Sigmoid colon (tissue), 7 donors: ENCODE measurements at places on chromosomes 7 and 10. TPM values are rescaled to one million over a fixed set of nuclear protein-coding genes. Genes with fewer than 3 reads are reported as not detected.
A peak's percentile ranks its signal among the peaks of the same experiment; 100 is the strongest.

The MET gene
- 1.2 TPM for polyA plus RNA-seq

The KLF14 gene
- not detected for polyA plus RNA-seq

The PAX4 gene
- 0.46 TPM for polyA plus RNA-seq

DNA sequence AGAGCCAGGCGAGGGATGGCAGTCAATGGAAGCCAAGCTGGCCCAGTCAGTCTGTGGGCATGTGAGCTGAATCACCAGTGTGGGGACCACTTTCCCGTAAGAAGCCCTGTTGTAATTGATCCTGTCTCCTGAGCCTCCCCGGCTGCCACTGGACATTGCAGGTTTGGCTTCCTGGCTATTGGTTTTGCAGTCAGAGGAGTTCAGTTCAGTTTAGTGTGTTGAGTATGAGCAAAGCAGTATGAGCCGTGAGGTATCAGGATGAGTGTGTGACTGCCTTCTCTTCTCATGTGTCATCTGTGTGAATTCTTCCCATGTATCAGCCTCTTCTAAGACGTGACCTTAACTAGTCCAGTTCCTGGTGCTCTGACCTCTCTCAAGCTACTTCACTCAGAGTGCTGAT lies 227.4 kb downstream of the PRKG1 start:
- no peaks in the 10 kb centered on the region for H3K36me3 ChIP-seq
- H3K27ac ChIP-seq: peak overlapping the region; percentile 68
- no peak overlapping the region for H3K4me3 ChIP-seq
- peaks cover 43% of the 10 kb centered on the region for H3K4me1 ChIP-seq

GRCh38 chr7:15123901-15124300 lies 221.3 kb upstream of the DGKB start:
- peaks cover 5% of the 10 kb centered on the region for H3K4me1 ChIP-seq
- no peak overlapping the region for H3K27ac ChIP-seq
- no peak for DNase-seq
- no peaks in the 10 kb centered on the region for H3K36me3 ChIP-seq

DNA sequence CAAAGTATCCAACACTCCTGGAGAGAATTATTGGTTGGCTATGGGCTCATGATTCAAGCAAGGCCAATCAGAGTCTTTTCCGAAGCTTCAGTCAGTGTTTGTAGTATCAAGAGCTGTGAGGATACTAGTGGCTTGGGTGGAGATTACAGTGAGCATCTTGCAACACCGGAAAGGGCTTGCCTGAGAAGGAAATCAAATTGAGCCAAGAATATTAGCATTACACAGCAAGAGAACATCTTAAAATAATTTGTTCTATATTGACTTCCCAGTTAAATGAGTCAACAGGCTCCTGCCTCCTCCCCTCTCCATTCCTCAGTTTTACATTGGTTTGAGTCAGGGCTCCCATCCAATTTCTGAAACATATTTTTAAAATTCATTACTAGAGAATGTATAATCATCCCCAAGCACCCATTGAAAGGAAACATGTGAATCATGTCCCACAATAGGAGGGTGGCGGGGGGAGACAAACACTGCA lies 127.4 kb downstream of the ELAPOR2 start:
- no peaks in the 10 kb centered on the region for H3K36me3 ChIP-seq
- H3K27me3 ChIP-seq: no peaks in the 10 kb centered on the region
- DNase-seq: no peak
- no peaks in the 10 kb centered on the region for H3K4me1 ChIP-seq
- H3K27ac ChIP-seq: no peak overlapping the region

DNA sequence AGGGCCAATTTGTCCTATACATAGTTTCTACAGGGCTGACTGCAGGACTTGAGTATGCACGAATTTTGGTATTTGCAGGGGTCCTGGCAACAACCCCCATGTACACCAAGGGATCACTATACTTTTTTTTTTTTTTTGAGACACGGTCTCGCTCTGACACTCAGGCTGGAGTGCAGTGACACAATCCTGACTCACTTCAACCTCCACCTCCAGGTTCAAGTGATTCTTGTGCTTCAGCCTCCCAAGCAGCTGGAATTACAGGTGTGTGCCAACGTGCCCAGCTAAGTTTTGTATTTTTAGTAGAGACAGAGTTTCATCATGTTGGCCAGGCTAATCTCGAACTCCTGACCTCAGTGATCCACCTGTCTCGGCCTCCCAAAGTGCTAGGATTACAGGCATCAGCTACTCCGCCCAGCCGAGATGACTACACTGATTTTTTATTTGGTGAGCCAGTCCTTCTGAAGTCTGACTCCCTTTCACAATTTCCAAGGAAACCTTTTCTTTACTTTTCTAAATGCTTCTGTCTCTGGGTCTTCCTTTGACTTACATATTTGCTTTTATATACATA lies 19.8 kb downstream of the CFAP70 start:
- H3K4me1 ChIP-seq: no peaks in the 10 kb centered on the region
- H3K27ac ChIP-seq: no peak overlapping the region
- H3K4me3 ChIP-seq: no peak overlapping the region
- H3K36me3 ChIP-seq: no peaks in the 10 kb centered on the region
- H3K27me3 ChIP-seq: no peaks in the 10 kb centered on the region

- H3K4me1 ChIP-seq: no peaks in the 10 kb centered on the region
- H3K27me3 ChIP-seq: no peaks in the 10 kb centered on the region
- no peak for DNase-seq
- H3K36me3 ChIP-seq: no peaks in the 10 kb centered on the region
- H3K27ac ChIP-seq: no peak overlapping the region
Observed at GRCh38 chr7:22240904-22241571, 115.9 kb downstream of the RAPGEF5 start.

GRCh38 chr10:60025279-60025678 lies 118.9 kb upstream of the CCDC6 start:
- H3K27me3 ChIP-seq: no peaks in the 10 kb centered on the region
- no peak for DNase-seq
- no peaks in the 10 kb centered on the region for H3K36me3 ChIP-seq
- H3K4me1 ChIP-seq: no peaks in the 10 kb centered on the region
- no peak overlapping the region for H3K4me3 ChIP-seq

DNA sequence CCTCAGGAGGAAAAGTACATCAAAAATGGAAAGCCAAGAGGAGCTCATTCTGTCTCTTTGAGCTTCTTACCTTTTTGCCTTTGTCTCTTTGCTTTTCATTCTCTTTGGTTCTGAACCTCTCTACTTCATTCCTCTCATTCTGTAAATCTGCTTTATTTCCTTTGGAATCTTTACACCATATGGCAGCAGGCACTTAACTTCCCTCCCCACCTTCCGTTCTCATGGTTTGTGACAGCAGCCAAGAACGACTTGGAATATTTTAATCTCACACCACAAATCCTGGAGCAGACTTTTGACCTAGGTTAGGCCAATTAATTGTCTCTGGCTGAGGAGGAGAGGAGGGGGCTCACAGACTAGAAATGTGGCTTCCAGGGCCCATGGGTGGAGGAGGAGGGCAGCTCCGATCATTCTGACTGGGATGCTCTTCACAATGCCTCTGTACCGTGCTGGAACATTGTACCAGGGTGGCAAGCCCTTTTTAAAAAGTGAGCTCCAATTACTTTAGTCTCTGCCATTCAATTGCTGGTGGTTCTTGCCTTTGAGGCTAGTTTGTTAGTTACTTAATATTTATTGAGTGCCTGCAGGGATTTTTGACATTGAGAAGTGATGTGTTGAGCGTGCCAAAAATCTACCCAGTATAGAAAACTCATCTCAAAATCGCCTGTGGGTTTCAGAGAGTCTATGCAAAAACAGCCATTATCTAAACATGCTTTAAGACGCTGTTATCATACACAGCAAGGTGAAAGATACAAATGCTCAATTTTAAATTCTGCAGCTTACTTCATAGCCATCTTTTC lies 386.6 kb downstream of the DPP6 start:
- no peaks in the 10 kb centered on the region for H3K36me3 ChIP-seq
- no peaks in the 10 kb centered on the region for H3K4me1 ChIP-seq
- H3K27ac ChIP-seq: no peak overlapping the region
- H3K27me3 ChIP-seq: no peaks in the 10 kb centered on the region
